ENCODE measurements at places on chromosomes 12 and 14.

DNA sequence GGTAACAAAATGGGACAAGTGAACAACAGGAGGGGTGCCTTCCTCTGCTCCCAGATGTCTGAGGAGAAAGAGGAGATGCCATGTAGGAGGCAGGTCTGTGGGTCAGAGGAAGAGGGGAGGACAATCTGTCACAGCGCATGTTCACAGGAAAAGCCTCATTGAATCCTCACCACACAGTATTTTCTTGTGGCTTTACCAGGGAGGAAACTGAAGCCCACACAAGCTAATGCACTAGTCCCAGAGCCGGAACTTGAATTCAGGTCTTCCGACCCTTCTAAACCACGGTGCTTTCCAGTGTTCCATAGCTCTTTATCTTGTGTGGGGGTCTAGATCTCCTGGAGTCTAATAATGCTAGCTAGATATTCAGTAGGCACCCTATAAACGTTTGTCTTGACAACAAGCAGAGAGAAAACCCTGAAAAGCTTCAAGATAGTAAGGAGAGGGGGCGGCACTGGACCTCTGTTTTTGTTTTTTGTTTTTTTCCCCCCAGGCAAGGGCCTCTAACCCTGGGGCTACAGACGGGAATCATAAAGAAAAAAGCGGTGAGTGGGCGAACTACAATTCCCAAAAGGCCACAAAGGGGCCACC lies 371 bp upstream of the SHMT2 start:
- DNase-seq, result no peak

DNA sequence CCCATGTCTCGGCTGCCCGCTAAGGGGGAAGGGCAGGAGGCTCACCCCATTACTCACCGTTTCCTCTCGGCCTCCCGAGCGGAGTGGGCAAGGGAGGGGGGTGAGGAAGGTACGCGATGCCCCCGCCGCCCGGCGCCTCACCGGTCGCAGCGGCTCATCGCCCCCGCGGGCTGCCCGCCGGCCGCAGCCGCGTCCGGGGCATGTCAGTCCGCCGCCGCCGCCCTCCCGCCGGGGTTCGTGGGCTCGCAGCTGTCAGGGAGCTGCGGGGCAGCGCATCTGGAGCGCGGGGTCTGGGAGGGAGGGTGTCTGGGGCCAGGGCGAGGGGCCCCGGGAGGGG lies 461 bp downstream of the SLC8A3 start:
- DNase-seq, result no peak

DNA sequence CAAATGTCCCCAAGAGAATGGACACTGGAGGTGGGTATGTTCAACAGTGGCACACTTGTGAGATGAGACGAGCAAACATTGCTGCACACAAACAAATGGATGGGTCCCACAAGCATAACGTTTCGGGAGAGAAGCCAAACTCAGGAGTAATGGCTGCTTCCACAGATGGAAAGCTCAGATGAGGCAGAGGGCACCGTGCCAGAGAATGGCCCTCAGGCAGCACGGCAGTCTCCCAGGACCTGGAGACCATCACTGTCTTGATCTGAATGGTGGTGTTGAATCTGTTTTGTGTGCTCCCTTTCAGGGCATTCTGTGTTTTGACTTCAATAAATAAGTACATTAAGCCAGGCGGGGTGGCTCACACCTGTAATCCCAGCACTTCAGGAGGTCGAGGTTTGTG lies 8.5 kb upstream of the CDCA4 start:
- DNase-seq, result no peak

GRCh38 chr14:89963288-89963978 lies 7.7 kb downstream of the TDP1 start:
- DNase-seq, result no peak

DNA sequence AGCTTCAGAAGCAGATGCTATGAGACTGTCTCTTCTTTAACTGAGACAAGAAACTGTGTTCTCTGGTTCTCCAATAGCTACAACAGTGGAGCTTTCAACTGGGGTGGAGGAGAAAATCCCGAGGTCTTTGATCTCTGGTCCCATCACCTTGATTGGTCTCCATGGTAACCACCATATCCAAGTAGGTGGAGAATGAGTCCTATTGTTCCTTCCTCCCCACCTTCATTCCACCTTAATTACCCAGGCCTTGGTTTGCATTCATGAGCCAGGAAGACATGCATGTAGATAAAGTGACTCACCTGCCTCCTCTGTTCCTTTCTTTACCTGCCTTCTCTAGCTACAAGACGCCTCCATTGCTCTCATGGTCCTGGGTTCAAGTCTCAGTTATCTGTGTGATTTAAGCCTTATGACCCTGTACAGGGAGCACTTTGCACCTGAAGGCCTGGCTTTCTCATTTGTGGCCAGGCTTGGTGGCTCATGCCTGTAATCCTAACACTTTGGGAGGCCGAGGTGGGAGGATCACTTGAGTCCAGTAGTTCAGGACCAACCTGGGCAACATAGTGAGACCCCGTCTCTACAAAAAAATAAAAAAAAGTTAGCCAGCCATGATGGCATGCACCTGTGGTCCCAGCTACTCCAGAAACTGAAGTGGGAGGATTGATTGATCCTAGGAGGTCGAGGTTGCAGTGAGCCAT lies 157.7 kb upstream of the TBX3 start:
- no peak for DNase-seq

- DNase-seq, result no peak
Observed at GRCh38 chr12:49297695-49298060, 2.7 kb downstream of the PRPH start.

- DNase-seq, result no peak
Observed at GRCh38 chr12:86721713-86722397, 465.7 kb upstream of the MGAT4C start.

GRCh38 chr14:50974118-50974517 lies 29.8 kb upstream of the PYGL start:
- DNase-seq, result no peak

- DNase-seq, result no peak
Observed at GRCh38 chr12:47995981-47996401, 8.3 kb downstream of the COL2A1 start.

- no peak for DNase-seq
Observed at GRCh38 chr14:85333841-85334240, 196.1 kb upstream of the FLRT2 start.

GRCh38 chr14:32545506-32546210 lies 216.6 kb downstream of the AKAP6 start:
- DNase-seq, result no peak

DNA sequence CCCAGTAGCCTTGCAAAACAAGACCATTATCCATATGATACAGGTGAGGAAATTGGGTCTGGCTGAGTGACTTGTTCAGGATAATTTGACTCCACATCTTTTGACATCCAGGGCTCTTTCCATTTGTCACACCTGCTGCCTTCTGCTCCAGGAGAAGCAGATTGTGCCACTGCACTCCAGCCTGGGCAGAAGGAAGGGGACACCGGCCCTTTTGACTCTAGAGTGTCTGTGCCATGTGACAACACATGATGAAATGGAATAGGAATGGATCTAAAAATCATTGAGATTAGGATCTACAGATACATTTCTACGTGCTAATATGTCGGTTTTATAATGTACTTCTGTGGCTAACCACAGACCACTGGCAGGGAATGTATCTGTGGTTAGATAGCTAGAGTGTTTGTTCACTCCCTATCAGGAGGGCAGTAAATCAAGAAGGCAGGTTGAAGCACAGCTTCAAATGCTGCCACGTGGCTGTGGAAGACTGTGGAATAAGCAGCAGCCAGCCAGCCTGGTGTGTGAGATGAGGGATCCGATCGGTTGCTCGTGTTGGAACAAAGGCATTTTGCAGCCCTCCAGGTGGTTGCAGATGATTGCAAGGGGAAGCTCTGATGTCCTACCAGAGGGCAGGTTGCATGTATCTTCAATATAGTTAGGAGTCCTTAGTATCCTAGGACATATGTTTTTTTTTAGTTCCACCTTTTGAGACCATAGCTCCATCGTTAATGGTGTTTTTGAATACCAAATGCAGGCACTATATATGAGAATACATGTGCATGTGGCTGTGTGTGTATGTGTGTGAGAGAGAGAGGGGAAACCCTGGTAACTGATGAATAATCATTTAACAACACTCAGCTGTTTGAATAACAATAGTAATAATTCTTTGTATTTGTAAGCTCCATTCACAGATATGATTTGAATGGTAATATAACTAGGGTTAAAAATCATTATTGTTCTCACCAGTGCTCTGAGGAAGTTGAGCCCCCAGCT lies 28.6 kb downstream of the EML1 start:
- no peak for DNase-seq

- DNase-seq, result no peak
Observed at GRCh38 chr12:53751336-53752191, at the start of gene CISTR. TSS of gene CISTR (minus strand) at chr12:53751979.

DNA sequence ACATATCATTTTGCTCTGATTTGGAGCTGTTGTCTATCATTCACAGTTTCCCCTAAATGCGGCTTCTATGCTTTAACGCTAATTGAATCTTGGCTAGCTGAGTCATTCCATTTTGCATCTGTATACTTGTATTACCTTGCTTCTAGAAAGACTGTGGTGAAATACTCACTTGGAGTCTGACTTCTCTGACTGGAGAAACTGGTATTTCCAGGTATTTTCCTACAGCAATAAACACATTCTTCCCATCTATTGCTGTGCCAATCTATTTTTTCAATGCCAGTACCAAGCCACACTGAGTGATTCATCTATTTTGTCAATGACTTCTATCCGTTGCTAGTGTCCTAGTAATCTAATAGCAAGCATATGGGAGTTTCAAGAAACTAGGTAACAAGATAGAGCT lies 76.0 kb upstream of the ST8SIA1 start:
- DNase-seq, result no peak

GRCh38 chr14:30584058-30584630 lies 25.2 kb downstream of the G2E3 start:
- no peak for DNase-seq

DNA sequence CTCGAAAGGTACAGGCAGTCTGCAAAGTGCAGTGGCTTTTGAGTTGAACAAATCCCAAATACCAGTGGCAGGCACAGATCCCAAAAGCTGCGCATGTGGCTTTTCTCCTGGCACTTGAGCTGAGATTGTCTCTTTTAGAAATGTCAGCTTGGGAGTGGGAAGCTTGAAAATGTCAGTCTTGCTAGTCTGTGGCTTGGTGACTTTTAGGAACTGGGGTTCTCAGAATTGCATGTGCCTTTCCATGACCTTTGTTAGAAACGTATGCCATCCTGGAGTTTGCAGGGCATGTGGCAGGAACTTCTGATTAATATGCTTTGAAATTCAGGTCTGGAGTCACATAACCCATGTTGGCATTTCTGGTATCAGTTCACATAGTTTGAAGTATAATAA lies 182.1 kb downstream of the CHST11 start:
- DNase-seq, result no peak

- DNase-seq, result no peak
Observed at GRCh38 chr14:88553886-88554456, 836 bp downstream of the PTPN21 start.

DNA sequence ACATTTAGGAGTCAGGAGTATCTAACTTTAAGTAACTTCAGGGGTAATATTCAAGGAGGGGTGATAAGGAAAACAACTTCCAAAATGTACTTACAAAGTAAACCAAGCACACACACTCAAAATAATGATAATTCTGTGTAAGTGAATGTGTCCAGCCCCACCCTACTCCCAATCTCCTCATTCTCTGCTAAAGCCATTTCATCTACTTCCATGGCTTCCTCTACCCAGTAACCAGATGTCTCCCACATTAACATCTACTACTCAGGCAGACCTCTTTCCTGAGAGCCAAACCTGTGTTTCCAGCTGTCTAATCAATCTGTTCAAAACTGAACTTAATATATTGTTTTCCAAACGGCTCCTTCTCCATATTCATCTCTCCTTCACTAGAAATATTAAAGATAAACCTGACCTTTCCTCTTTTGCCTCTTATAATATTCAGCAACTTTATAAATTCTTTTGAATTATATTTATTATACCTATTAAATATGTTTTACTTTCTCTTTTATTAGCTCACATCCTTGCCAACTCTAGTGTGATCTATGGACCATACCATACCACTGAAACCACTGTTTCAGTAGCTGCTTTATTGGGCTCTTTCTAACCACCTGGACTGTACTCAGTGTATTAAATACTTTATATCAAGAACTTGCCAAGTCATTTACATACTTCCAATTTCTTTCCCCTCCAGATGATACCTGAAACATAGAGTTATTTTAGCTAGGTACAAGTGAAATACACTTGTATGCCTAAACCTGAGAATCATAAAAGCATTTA lies 170.7 kb downstream of the PPFIA2 start:
- no peak for DNase-seq

DNA sequence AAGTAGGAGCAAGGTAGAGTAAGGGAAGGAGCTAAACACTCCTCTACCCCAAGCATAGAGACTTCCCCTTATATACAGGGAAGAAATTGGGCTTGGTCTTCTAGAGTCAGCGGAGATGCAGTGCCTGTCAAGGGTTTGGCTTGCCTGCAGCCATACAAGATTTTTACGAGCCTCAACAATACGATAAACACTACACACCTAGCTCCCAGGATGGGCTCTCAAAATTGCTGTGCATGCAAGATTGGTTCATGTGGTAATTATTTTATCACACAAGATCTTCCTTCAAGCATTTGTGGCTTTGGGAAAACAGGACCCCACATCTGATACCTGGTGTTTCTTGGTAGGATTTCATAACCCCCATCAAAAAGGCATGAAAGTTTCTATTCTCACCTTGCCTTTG lies at the start of gene KRT1:
Gene KRT1 (minus strand): TSS at position 45 of the 400 bp plus-strand sequence. CDS start 59 bp downstream, outside the sequence.
- no peak for DNase-seq

DNA sequence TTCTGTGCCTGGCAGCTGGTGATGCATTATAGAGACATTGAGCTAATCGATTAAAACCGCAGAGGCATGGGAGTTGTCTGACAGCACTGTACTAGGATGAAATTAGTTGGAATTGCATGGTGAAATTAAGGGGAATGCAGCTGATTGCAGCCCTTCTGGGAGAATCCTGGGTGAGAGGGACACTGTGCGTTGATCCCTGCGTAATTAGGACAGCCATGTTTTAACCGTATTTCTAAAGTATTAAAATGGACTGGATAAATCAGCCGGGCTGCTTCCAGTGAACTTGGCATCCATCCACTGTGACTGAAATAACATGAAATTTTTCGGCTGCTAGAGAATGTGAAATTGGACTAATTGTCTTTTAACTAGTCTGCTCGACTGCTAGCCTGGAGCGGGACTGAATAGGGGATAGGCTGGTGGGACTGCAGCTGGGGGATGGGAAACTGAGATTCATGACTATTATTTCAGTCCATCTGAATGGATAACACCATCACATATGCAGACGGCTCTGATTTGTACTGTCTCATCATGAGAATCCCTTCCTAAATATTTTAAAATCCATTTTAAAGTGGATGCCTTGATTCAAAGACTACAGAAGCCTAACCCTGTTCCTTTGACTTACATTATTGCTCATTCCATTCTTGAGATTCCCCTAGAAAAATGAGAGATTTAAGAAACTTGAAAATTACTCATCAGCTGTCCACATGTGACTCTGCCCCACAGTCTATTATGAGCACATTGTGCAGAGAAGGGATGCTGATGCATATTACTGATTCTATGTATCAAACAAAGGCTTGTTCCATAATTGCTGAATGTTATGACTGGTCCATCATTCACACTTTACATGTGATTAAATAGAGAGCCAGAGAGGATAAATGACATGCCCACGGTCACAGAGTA lies 343.9 kb downstream of the NPAS3 start:
- DNase-seq, result no peak

Measured in GM12864 (cell line).